SK-N-SH treated with all-trans-retinoic acid at 6 μM for 48 hours (cell line): ENCODE measurements at places on chromosomes 5 and 9.

DNA sequence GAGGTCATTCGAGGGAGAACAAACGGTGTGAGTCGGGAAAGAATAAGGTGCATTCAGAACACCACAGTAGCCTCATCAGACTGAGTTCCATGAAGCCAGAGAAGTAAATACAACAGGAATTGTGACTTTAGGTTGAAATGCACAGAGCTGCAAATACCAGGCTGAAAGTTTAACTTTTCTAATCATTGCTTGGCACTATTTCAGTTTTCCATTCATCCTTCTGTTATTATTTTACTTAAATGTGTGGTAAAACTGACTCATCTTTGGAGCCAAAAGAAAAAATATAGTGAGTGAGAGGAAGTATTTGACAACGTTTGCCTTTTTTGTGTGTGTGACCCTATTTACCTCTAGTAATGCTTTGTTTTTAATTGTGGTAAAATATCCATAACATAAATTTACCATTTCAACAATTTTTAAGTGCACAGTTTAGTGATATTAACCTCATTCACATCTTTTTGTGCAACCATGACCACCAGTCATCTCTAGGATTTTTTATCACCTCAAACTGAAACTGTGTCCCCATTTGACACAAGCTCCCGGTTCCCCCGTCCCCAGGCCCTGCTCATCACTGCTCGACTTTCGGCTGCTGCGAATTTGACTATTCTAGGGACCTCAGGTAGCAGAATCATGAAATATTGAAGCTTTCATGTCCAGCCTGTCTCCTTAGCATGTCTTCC is 166.8 kb downstream of the HSD17B3 start:
- no peak for ATAC-seq

GRCh38 chr5:32600054-32600622 is 14.8 kb downstream of the SUB1 start:
- ATAC-seq, result peak; percentile 91

DNA sequence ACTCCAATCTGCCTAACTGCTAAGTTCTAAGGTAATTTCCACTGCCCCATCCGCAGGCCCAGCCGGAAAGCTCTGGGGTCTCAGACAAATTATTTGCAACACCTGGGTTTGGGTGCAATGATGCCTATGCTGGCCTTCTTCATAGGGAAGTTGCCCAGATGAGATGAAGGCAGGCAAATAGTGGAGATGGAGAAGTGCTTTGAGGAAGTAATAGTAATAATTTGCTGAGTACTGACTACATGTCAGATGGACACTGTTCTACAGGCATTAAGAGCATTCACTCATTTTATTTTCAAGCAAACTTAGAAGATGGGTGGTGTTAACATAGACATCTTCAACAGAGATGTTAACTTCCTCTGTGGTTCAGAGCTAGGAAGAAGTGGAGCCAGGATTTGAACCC is 3.8 kb downstream of the PCDH12 start:
- ATAC-seq, result no peak

DNA sequence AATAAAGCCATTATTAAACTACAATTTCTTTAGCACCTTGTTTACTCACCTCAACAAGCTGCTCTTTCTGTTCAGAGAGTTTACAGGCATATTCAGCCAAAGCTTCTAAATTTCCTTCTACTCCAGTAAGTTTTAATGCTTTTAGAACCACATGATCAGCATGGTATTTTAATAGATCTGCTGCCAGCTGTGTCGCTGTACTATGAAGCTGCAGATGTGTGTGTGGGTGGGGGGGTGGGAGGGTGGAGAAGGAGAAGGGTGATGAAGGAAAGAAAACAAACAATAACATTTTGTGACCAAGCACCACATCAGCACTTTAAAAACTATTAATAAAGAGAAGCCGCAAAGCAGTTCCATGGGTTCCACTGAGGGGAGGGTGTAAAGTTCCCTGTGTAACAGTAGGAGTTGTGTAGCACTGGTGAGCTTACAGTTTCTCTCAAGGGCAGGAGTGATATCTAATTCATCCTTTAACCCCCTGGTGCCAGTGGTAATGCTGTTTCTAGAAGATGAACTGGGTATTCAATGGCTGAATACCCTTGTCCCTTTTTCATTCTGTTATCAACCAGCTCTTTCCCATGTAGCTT is 38.5 kb downstream of the ABITRAM start:
- no peak for ATAC-seq

- no peak for ATAC-seq
These were observed 252.5 kb downstream of the DEPDC1B start for GRCh38 chr5:60447488-60447920.

DNA sequence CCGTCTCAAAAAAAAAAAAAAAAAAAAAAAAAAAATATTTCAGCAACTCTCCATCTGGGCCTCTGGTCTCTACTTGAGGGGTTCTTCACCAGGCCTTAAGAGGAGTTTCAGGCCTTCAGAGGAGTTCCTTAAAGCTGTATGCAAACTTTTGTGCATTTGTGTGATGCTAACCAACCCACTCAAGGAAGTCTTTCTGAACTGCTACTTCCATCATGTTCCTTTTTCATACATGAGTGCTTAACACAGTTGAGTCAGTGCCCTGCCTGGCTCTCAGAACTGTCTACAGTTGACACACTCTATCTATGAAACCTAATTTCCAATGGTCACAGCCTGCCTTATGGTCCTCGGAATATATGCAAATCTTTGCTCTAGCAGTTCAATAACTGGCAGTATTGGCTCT is 146.5 kb downstream of the MEF2C start:
- no peak for ATAC-seq

DNA sequence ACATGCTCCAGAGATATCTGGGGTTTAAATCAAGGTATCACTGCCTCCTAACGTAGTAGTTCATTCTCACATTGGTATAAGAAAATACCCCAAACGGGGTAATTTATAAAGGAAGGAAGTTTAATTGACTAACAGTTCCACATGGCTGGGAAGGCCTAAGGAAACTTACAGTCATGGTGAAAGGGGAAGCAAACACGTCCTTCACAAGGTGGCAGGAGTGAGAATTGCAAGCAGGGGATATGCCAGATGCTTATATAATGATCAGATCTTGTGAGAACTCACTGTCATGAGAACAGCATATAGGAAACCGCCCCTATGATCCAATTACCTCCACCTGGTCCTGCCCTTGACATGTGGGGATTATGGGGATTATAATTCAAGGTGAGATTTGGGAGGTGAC is 1280.2 kb upstream of the C9orf72 start:
- ATAC-seq, result no peak

- no peak for ATAC-seq
These were observed 89.4 kb downstream of the ZNF474 start for GRCh38 chr5:122218778-122219177.

- no peak for ATAC-seq
These were observed 146.4 kb downstream of the SGCD start for GRCh38 chr5:156473269-156473908.

- ATAC-seq, result no peak
These were observed 10.8 kb upstream of the TTC39B start for GRCh38 chr9:15317836-15318235.

DNA sequence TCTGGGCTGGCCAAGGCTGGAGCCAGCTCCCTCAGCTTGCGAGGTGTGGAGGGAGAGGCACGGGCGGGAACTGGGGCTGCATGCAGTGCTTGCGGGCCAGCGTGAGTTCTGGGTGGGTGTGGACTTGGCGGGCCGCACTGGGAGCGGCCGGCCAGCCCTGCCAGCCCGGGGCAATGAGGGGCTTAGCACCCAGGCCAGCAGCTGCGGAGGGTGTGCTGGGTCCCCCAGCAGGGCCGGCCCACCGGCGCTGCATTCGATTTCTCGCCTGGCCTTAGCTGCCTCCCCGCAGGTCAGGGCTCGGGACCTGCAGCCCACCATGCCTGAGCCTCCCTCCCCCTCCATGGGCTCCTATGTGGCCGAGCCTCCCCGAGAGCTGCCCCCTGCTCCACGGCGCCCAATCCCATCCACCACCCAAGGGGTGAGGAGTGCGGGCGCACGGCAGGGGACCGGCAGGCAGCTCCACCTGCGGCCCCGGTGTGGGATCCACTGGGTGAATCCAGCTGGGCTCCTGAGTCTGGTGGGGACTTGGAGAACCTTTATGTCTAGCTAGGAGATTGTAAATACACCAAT is 302.6 kb upstream of the ADAMTS16 start:
- no peak for ATAC-seq

DNA sequence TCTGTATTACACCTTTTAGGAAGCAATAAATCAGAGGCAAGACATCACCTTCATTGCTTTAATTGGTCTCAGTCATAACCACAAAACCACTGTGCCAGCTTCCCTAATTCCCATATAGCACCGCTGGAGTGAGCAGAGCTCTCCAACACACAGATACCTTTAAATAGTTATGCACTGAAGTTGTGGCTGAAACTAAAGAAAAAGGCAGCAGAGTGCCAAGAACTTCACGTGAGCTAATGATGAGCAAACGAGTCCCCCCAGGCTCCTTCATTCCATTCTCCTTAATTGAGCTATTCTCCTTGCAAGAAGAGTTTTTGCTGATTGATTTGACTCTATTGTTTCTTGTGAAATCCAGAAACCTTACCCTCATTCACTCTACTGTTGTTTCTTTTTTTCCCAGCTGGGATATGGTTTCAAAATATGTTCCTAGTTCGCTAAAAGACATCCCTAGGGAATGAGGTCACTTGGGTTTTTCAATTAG is 501.5 kb downstream of the SPATA31D1 start:
- ATAC-seq, result peak; percentile 46

GRCh38 chr5:151195622-151196021 is 28.3 kb downstream of the CCDC69 start:
- no peak for ATAC-seq

GRCh38 chr9:134666831-134667230 is 25.2 kb downstream of the COL5A1 start:
- no peak for ATAC-seq

DNA sequence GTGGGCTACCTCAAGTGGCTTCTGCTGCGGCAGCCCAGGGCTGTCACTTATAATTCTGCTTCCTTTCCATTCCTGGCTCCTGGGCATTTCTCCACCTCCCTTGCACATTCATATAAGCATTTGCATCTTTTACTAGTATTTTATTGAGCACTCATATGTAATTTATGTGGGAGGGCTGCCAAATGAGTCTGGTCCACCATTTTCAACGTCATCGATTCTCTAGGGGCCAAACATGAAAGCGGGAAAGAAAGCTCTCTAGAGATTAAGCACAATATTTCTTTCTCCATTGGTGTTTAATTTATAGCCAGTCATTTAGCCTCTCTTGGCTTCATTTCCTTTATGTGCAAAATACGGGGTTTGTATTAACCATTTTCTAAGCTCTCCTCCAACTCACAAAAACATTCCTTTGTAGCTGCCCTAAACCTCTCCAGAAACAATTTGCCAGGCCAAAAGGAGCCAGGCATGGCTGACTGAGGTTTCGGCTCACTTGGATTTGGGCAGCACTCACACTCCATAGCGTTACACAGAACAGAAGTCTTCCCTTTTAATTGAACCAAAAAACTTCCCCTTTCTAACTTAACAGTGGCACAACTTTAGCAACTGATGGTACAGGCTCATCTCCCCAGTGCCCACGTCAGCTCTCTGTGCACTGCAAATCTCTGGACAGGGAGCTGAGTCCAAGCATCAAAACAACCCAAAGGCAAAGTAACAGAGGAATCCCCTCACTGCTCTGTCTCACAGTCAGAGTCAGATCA is 183.5 kb downstream of the ROR2 start:
- ATAC-seq, result no peak

DNA sequence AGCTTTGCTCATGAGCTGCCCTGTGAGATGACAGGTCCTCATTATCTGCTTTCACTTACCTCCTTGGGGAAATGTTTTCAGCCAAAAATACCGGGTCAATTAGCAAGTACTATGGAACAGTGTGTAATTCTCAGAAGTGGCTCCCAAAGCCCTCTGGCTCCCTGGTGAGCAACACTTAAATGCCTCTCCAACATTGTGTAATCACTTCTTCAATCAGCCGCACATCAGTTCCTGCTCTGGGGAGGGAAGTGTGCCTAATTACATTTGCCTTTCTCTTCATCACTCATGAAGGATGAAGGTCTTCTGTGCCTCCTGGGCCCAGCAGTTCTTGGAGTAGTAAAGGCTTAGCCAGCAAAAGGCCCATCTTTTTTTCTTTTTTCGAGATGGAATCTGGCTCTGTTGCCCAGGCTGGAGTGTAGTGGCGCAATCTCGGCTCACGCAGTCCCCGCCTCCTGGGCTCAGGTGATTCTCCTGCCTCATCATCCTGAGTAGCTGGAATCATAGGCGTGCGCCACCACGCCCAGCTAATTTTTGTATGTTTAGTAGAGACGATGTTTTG is 23.1 kb downstream of the NIM1K start:
- ATAC-seq, result no peak

DNA sequence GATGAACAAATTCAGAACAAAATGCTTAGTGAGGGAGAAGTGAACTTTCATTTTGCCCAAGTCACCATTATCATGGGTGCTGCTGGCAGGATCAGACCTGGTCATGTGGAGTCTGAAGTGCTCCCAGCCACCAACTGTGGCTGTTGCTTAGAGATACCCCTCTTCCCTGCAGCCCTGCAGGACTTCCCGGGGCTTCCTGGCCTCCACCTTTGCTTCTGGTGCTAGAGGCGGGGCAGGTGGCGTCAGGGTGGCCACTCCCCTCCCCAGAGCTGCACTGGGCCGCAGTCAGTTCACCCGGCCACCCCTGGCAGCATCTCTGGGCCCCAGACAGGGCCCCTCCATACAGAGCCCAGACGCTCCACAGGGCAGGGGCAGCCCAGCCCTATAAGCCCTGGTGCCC is 30.0 kb upstream of the SLC12A7 start:
- ATAC-seq, result no peak

DNA sequence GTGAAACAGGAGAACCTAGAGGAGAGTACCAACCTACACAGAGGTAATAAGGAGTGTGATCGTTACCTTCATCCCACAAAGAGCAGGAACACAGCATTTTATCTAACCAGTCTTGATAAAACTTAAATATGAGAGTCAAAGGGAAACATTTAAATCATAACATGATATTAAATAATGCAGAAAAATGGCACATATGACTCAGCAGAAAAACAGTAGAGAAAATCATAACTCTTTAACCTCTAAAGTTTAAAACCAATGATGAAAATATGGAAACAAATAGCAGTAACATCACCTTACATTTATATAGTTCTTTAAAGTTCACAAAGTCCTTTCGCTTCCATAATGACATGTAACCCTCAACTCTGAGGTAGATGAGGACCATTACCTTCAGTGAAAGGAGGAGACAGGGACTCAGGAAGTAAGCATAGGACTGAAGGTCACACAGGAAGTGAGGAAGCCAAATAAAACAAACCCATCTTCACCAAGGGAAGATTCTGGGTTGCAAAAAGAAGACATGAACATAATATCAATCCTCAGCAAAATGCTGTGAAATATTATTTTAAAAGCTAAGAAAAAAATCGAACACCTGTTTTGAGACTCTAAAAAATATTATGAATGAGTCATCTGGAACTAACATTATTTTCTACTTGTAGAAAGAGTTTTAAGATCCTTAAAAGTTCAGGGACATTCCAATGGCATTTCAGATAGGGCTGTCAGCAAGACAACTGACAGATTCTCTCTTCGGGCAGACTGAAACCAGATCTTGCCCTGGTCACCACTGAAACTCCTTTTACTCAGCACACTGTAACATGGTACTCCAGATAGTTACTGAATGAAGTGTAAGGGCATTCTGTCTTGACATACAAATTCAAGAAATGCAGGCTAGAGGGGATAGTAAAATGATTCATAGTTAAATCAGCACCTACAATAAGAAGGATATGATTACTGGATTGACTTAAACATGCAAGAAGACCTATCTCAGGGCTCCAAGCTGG is 148.5 kb downstream of the EPB41L4A start:
- peak; percentile 94 for ATAC-seq

GRCh38 chr5:43675357-43675756 is 72.4 kb downstream of the NNT start:
- ATAC-seq, result no peak

GRCh38 chr5:73935719-73936118 is 309.7 kb downstream of the ARHGEF28 start:
- ATAC-seq, result no peak
